T-helper 2 cell (primary cell): ENCODE measurements at places on chromosomes 12 and 14.

DNA sequence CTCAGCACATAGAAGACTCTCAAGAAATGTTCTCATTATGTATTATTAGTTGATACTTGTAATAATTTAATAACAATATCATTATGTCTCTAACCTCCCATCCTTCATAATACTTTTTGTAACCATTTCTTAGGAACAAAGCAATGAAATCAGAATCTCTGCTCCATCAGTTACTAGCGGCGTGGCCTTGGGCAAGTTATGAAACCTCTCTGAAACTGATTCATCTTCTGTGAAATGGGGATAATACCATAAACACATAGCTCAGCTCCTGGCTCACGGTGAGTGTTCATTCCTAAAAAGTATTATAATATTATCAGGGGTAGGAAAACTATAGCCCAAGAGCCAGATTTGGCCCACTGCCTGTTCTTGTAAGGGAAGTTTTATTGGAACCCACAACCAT lies 11.4 kb upstream of the CMKLR1 start:
- no peak for DNase-seq

DNA sequence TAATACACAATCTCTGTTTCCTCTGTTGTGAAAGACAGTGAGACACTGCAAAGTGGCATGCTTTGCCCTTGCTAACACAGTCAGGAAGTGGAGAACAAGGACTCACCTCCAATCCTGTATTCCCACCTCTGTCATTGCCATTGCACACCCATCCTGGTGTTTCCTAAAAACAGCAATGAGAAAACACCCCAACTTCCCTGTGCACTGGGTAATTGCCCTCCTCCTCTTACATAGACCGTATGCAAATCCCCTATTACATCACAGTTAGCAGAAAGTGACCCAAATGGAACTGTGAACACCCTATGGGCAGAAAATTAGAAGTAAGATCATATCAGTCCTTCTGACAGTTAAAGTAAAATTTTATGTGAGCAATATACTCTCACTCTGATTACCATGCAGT lies 355.5 kb downstream of the BCL11B start:
- DNase-seq, result no peak

DNA sequence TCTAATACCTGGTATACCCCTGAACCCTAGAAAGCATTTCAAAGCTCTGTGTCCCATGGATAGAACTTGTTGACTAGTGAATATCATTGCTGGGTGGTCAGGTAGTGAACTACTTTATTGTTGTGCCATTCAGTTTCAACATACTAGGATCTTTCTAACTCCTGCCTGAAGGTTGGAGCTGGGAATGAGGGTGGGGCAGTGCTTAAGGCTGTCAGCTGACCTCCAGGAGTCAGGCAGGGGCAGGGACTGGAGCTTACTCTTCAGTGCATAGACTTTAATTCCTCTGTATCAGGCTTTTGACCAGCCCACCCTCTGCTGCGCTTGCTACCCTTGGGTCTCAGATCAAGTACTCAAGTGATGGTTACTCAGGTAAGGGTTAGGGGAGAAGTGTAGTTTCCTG lies 102.6 kb upstream of the RFX4 start:
- no peak for DNase-seq

DNA sequence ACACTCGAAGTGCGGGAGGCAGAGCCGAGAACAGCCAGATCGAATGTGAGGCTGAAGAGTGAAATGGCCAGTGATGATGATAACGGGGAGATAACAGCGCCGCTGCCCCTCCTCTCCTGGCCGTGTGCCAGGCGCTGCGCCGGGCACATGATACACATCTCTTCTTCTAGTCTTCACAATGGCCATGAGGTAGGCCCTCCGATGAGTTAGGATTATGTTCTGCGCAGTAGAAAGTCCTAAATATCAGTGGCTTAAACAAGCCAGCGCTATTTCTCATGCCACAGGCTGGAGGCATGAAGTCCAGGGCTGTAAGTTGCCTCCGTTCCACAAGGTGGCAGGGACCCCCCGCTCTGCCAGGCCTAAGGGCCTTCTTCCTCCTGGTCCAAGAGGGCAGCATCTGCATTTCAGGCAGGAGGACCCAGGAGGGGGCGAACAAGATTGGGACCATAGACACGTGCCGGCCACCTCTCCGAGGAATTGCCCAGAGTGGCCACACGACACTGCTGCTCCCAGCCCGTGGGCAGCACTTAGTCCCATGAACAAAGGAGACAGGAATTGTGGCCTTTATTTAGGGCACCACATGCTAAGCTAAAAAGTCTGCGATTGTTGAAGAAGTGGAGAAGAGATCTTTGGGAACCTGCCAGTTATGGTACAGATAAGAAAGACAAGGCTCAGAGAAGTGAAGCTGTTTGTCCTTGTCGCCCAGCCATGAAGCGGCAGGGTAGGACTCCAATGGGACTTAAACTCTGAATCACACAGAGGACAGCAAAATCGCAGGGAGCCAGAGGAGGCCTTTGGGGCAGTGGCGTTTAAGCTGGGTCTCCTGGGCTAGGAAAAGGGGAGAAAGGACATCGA lies 10.9 kb upstream of the HVCN1 start:
- no peak for DNase-seq

- DNase-seq, result no peak
These were observed 174.5 kb upstream of the CNOT2 start for GRCh38 chr12:70068743-70069142.

DNA sequence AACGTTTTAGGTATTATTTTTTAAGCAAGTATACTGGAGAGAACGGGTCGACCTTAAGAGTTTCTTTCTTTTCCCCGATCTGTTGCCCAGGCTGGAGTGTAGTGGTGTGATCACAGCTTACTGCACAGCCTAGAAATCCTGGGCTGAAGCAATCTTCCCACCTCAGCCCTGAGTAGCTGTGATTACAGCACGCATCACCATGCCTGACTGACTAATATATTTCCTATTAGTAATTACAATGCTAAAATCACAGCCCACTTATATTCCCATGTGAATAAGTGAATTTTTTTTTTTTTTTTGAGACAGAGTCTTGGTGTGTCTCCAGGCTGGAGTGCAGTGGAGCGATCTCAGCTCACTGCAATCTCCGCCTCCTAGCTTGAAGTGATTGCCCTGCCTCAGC lies 50.4 kb downstream of the DICER1 start:
- DNase-seq, result no peak
